ENCODE measurements at places on chromosomes 7 and 10. TPM values are rescaled to one million over a fixed set of nuclear protein-coding genes. Genes with fewer than 3 reads are reported as not detected.

PON3 gene
- not detected for total RNA-seq

SHTN1 gene
- total RNA-seq = 9.6 TPM

FOXP2 gene
- 59.3 TPM for total RNA-seq

UCN3 gene
- total RNA-seq = not detected

GRCh38 chr7:118003476-118003875 lies 130.2 kb upstream of the CTTNBP2 start:
- DNase-seq = no peak

GRCh38 chr10:96609510-96609909 lies 22.7 kb upstream of the TM9SF3 start:
- DNase-seq = no peak
